ENCODE measurements at places on chromosomes 2 and 18. TPM values are rescaled to one million over a fixed set of nuclear protein-coding genes. Genes with fewer than 3 reads are reported as not detected.

RTP5 gene
- total RNA-seq: 0.12 TPM

DNA sequence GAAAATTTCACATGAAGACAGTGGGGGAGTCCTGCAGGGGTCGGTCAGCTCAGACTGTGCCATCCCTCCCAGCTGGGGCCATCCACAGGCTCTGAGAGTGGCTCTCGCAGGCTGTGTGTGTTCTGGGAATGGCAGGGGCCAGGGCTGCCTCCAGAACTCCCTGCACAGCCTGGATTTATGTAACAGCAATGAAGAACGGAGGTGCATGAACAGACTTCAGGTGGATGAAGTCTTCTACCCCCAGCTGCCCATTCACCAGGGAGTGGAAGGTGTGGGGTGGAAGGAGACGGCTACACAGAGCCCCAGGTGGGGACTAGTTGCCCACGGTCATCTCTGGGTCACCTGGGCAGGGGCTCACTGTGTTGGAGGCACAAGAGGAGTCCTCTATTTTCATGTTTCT is 56.1 kb upstream of the HDAC4 start:
- H3K27ac ChIP-seq: no peak overlapping the region
- DNase-seq: no peak
- H3K27me3 ChIP-seq: no peaks in the 10 kb centered on the region
- no peaks in the 10 kb centered on the region for H3K36me3 ChIP-seq
- no peak overlapping the region for H3K4me3 ChIP-seq

DNA sequence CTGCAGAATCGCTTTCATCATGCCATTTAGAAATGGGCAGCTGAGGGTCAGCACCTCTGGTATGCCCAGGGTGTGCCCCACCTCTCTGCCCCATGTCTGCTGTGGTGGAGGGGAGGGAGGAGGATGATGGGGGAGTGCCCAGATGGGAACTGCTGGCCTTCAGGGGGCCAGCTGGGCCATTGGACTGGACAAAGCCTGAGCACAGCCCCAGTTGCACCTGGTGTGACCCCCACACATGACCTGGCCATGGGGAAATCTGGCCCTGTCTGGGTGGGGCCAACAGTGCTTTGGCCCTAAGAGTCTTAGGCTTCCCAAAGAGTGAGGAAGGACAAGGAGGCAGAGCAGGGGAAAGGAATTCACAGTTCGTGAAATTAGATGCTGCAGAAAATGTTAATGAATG is 44.1 kb downstream of the CTIF start:
- DNase-seq: no peak
- no peaks in the 10 kb centered on the region for H3K36me3 ChIP-seq
- H3K4me3 ChIP-seq: no peak overlapping the region
- no peak overlapping the region for H3K27ac ChIP-seq

GRCh38 chr18:40250236-40250635 is 1704.8 kb upstream of the PIK3C3 start:
- H3K27ac ChIP-seq: no peak overlapping the region
- H3K4me3 ChIP-seq: no peak overlapping the region
- H3K4me1 ChIP-seq: no peaks in the 10 kb centered on the region
- no peaks in the 10 kb centered on the region for H3K36me3 ChIP-seq
- no peak for DNase-seq

DNA sequence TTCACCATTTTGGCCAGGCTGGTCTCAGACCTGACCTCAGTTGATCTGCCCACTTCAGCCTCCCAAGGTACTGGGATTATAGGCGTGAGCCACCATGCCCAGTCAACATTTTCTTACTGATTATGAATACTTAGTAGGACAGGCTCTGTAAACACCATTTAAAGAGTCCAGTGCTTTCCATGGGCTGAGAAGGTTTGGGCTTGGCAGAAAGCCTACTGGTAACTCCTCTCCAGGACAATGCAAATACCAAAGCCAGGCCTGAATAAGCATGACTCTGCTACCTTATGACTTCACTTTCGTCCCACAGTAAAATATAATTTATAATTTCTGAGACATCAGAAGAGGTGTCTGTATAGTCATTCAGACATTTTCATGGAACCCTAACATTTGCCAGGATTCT is 60.2 kb upstream of the FAM117B start:
- DNase-seq: no peak
- no peak overlapping the region for H3K27ac ChIP-seq
- peaks cover 4% of the 10 kb centered on the region for H3K4me1 ChIP-seq
- no peak overlapping the region for H3K4me3 ChIP-seq
- H3K27me3 ChIP-seq: no peaks in the 10 kb centered on the region

GRCh38 chr2:173412628-173413027 is 58.0 kb downstream of the CDCA7 start:
- H3K4me1 ChIP-seq: no peaks in the 10 kb centered on the region
- no peaks in the 10 kb centered on the region for H3K27me3 ChIP-seq
- no peak overlapping the region for H3K4me3 ChIP-seq
- DNase-seq: no peak

Measured in esophagus squamous epithelium (tissue), 5 donors.